Type B pancreatic cell (in vitro differentiated cells): ENCODE measurements at places on chromosomes 3 and 15. TPM values are rescaled to one million over a fixed set of nuclear protein-coding genes. Genes with fewer than 3 reads are reported as not detected.

GRCh38 chr3:127100459-127101410 lies 92.2 kb upstream of the PRR23E start:
- no peak overlapping the region for H3K4me3 ChIP-seq
- H3K27ac ChIP-seq = no peak overlapping the region
- no peaks in the 10 kb centered on the region for H3K4me1 ChIP-seq
- no peaks in the 10 kb centered on the region for H3K36me3 ChIP-seq
- DNase-seq = no peak

- H3K27ac ChIP-seq = no peak overlapping the region
- DNase-seq = no peak
- no peak overlapping the region for H3K4me3 ChIP-seq
- peaks cover 17% of the 10 kb centered on the region for H3K27me3 ChIP-seq
- H3K4me1 ChIP-seq = peaks cover 4% of the 10 kb centered on the region
Observed at GRCh38 chr3:35670408-35670965, 31.2 kb downstream of the ARPP21 start.

SLC15A2 gene
- 3.4 and 4.9 TPM in 2 replicates for total RNA-seq

ZBTB38 gene
- 29.4 and 35.4 TPM in 2 replicates for total RNA-seq
